ENCODE measurements at places on chromosomes 5 and 9.
A peak's percentile ranks its signal among the peaks of the same experiment; 100 is the strongest.

- DNase-seq = peak; percentile 0
These were observed 316.5 kb downstream of the KCTD16 start for GRCh38 chr5:144487207-144487606.

DNA sequence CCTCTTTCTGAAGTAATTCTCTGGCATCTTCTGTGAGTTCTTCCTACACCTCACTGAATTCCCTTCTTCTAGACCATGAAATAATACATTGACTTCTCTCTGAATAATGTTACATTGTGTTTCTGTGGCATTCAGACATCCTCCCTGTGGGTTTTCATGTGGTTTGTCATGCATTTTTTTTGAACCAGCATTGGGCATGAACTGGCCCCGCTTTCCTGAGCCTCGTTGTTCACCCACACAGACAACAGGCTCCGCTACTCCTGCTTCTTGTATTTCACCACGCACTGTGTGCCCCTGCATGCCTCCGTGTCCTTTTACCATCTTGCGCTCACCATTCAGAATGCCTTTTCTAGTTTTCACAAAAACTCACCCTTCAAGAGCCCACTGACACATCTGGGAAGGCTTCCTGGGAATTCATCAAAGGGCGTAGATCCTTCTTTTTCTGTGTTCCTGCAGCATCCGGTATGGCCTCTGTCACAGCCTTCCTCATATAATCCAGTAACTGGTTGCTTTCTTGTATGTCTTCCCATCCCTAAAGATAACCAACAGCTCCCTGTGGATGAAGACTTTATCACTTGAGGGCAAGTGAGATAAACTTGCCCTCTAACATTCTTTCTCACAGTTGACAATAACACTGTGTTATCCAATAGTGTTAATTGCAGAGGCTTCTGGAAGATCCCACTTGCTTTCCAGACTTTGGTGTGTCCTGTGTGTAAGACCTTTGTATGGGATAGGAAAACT lies 51.5 kb upstream of the ADAMTSL1 start:
- no peak for DNase-seq

DNA sequence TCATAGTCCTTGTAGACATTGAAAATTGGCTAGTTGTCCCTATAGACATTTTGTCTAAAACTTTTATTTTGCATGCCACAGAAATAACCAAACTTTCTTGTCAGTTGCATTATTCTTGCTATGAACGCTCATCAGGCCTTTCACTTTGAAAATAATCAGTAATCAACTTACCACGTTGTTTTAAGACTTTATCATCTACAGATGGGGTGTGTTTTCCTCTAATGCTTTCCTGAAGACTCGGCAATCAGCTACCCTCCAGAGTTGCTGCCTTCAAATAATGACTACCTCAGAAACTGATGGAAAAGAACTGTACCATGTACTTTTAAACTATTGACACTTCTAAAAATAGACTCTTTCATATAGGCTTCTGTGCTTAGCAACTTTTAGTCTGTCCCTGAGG lies 33.5 kb upstream of the HSPB3 start:
- no peak for DNase-seq

DNA sequence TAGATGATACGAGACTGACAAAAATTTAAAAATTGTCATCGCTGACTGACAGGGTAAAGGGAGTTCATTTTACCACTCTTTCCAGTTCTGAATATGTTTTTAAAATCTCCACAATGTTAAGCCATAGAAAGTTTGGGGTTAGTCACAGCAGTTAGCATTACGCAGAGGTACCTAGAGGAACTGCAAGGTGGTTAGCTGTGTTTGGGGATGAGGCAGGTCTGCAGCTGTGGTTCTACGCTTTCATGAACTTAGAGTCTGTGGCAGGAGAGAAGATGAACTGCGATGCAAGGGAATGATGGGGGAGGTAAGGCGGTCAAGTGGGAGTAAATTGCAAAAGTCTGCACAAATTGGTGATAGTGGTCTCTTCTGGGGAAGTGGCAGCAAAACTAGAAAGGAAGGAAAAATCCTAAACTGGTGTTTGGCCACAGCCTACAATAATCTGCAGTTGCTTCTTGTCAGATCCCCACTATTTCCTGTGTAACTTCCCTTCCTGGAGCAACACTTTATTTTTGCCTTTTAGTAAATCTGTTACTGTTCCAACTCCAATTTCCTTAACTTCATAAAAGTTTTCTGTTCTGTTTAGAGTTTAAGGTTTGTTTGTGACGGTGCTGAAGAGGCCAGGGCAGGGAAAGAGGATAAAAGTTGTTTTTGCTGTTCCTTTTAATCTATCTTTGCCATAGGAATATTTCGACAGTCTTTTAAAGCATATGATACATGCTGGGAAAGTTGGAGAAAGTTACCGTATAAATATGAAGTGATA lies 38.6 kb upstream of the SNX2 start:
- DNase-seq = peak; percentile 18

GRCh38 chr5:147510885-147511284 lies 1.0 kb upstream of the DPYSL3 start:
- DNase-seq = no peak

- DNase-seq = no peak
These were observed 6.9 kb downstream of the SREK1 start for GRCh38 chr5:66151030-66151429.

DNA sequence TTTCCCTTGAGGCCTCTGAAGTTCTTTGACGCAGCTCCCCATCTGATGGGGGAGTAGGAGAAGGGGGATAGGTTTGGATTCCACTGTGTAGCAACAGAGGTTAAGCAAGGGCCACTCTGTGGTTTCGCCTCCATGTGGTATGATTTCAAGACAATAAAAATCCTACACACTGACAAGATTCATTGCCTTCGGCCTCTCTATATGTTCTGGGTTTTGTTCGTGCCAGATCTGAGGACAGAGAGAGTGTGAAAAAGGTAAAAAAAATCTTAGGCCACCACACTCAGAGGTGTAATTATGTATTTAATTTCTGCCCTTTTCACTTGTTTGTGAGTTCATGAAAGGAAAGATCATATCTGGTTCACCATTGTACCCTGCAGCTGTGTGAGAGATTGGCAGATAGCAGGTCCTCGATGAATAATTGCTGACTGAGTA lies 715.2 kb upstream of the ZNF608 start:
- DNase-seq = no peak

- no peak for DNase-seq
These were observed 105.0 kb downstream of the TUSC1 start for GRCh38 chr9:25573281-25573680.

GRCh38 chr9:92094655-92095054 lies 20.6 kb downstream of the SPTLC1 start:
- no peak for DNase-seq

GRCh38 chr9:131809941-131810344 lies 70.1 kb upstream of the RAPGEF1 start:
- no peak for DNase-seq

- no peak for DNase-seq
These were observed 2.9 kb downstream of the ALDH1A1 start for GRCh38 chr9:72949918-72950325.

- DNase-seq = no peak
These were observed 34.9 kb upstream of the TEK start for GRCh38 chr9:27073841-27074728.

DNA sequence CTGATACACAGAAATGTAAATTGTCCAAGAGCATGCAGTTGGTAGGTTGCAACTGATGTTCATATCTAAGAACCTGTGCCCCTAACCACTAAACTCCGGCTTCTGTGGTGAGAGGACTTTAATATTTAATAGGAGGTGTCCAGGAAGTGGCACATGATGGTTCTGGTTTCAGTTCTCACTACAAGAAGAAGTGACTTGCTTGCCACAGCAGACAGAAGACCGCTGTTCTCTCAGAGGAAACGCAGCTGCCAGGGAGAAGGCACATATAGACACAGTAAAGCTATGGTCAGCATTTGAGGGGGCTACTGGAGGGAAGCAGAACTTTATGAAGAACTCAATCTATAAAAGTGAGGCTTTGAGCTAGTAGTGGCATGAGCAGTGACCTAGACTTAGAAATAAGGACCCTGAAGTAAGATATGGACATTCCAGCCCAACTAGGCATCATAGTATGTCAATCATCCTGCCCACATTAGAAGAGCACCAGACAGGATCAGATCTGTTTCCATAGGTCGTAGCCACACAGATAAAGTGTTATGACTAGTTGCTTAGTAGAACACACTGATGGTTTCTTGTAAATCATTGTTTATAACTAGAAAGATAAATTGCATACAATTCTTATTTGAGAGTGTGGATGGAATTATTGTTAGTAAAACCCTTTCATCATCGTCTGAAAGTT lies 36.4 kb upstream of the DAB2 start:
- peak; percentile 47 for DNase-seq

- DNase-seq = no peak
These were observed 151.8 kb upstream of the GPR151 start for GRCh38 chr5:146667633-146668272.

DNA sequence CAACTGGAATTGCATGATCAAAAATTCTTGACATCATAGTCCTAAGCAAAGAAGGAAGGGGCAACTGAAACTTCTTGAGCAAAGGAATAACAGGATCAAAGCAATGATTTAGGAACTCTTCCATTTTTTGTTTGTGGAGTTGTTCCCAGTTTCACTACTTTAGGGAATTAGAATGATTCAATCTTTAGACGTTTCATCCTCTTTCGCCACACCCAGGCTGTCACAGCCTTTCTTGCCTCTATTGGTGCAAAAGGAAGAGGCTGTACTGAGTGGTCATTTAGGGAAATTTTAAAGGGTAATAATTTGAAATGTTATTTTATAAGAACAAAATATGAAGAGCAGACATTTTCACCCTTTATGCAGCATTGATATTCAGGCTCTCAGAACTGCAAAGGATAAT lies 1026.0 kb upstream of the ARRDC3 start:
- no peak for DNase-seq

GRCh38 chr5:139878093-139878492 lies 82.5 kb downstream of the PSD2 start:
- DNase-seq = no peak

DNA sequence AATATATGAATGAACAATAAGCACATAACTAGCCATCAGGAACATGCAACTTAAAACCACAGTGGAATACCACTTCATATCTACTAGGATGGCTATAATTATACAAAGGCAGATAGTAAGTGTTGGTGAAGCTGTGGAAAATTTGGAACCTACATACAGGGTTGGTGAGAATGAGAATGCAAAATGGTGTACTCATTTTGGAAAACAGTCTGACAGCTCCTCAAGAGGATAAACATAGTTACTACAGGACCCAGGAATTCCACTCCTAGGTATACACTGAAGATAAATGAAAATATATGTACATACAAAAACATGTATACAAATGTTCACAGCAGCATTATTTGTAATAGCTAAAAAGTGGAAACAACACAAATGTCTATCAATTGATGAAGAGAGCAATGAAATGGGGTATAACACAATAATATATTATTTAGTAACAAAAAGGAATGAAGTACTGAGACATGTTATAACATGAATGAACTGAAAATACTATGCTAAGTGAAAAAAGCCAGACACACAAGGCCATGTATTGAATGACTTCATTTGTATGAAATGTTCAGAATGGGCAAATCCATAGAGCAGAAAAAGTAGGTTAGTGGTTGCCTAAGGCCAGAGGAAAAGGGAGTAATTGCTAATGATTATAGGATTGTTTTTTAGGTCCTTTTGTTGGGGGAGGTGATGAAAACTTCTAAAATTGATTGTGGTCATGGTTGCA lies 31.2 kb upstream of the CDK5RAP2 start:
- no peak for DNase-seq

GRCh38 chr5:14900693-14901461 lies 29.3 kb upstream of the ANKH start:
- no peak for DNase-seq

DNA sequence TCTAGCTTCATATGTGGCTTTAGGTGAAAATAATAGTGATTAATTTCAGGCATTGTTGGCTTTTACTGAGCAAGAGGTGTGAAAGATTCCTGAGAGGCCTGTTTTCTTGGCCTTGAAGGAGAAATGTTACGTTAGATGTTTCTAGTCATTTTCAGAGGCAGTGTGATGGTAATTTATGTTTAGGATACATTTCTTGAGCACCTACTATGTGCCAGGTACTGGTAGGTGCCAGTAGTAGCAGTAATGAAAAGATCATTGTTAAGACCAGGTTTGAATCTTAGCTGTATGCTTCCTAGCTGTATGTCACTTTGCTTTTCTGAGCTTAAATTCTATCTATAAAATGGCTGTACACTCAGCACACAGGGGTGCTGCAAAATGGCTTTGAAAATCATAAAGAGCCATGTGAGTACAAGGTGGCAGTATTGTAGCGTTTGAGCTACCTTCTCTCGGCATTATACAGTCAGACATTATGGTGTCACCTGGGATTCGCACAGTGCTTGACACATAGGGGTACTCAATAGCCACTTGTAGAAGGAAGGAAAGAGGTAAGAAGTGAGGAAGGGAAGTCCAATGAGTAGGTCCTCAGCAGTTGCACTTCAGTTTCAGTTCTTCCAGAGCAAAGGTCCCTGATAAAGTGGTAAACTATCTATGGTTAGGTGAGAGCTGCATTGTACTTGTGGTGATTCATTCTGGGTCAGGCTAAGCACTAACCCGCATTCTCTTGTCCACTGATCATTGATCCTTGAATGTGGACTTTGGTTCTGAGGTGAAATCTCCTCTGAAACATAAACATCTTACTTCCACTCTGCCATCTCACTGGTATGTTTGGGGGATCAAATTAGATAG lies 166.5 kb upstream of the NR3C1 start:
- no peak for DNase-seq

DNA sequence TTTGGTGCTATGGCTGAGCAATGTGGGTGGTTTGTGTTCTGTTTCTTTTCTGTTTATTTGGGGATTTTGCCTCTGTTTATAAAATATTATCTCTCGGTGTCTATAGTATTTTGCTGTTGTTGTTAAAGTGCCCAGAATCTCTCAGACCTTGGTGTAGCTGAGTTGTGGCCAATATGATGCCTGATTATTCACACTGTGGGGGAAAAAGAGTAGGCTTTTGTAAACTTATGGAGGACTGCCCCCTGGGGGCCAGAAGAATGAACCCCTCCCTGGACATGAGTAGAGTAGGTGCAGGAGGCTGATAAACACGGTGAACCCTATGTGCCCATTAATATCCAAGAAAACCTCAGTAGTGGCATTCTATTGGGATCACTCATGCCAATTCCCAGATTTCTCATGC lies 49.0 kb upstream of the DPYSL3 start:
- DNase-seq = no peak

DNA sequence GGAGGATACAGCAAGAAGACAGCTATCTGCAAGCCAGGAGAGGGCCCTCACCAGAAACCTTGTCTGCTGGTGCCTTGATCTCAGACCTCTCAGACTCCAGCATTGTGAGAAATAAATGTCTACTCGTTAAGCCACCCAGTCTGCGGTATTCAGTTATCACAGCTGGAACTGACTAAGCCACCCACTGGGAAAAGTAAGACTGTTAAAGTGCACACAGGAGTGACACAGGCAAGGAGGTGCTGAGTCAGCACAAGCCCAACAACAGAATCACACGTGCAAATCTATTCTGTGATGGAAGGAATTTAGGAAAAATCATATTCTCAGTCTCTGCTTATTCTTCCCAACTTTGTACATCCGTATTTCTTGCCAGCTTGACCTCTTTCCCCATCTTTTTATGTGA lies 200.0 kb downstream of the NR2F1-AS1 start:
- DNase-seq = no peak

- DNase-seq = no peak
These were observed 232.6 kb downstream of the EPB41L4A start for GRCh38 chr5:112186401-112186990.
